ENCODE measurements at places on chromosomes 1 and 21.

DNA sequence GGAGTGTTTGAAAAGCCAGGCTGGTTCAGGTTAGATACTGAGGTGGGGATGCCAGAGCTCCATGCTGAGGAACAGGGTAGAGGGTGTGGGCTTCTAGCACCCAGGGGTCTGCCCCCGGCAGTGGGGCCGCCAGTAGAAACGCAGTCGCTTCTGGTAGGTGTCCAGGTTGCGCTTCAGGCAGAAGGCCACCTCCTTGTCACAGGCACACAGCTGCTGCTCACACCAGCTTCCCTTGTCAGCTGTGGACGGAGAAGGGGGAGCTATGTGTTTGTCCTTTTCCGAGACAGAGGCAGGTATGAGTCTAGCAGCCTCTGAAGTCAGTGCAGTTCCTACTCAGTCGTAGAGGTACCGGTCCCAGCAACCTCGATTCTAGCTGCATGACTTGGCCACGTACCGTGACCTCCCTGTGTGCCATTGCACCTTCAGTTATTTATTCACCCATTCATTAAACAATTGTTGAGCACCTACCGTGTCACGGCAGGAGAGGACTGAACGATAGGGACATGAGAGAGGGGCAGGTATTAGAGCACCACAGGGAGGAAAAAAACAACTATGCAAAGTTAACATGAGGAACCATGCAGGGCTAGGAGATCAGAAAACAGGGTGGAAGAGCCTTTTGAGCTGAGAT, 5.2 kb downstream of the PLA2G2D start:
- DNase-seq = no peak

DNA sequence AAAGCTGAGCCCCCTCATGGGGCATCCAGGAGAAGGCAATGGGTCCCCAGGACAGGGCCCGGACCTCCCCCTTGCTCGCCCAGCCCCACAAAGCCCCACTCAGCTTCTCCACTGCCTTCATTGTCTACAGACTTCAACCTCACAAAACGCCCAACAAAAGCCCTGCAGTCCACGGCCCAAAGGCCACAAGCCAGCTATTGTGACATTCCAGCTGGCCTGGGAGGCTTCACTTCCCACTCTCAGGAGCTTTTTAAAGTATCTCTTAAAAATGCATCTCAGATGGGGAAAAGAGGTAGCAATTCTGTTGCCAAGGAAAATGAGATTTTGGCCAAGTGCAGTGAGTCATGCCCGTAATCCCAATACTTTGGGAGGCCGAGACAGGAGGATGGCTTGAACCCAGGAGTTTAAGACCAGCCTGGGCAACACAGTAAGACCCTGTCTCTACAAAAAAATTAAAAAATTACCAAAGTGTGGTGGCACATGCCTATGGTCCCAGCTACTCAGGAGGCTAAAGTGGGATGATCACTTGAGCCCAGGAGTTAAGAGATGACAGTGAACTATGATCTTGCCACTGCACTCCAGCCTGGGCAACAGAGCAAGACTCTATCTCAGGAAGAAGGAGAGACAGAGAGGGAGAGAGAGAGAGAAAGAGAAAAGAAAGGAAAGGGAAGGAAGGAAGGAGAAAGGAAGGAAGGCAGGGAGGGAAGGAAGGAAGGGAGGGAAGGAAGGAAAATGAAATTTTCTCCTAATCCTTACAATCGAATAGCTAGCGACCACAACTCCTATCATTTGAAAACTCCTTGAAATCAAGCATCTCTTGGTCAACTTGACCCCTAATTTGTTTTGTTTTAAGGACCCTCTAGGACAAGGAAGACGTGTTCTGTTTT, 31.4 kb upstream of the TARDBP start:
- no peak for DNase-seq

- no peak for DNase-seq
Observed at GRCh38 chr1:102837551-102837950, 270.8 kb downstream of the COL11A1 start.

- no peak for DNase-seq
Observed at GRCh38 chr1:151994956-151995355, 1.3 kb upstream of the S100A10 start.

DNA sequence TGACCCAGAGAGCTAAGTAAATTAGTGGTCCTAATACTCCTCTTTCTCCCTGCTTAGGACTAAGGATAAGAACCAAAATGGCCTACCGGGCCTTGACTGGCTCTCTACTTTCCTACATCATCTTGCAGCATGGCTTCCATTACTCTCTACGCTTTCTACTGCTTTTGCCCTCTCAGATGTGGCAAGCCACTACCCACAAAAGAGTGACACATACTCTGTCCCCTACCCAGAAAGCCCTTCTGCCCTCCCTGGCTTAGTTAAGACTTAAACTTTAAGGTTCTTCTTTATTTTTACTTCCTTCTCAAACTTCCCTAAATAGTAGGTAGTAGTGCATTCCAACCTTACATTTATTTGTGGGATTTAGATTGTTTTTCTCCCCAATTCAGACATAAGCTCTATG, 228.1 kb downstream of the TPR start:
- DNase-seq = no peak

All from stimulated activated CD8-positive, alpha-beta memory T cell treated with anti-CD3 and anti-CD28 coated beads, Interleukin-4, amount 100 ng/mL, for 1 hour (primary cell).